ENCODE measurements at places on chromosomes 7 and 10. TPM values are rescaled to one million over a fixed set of nuclear protein-coding genes. Genes with fewer than 3 reads are reported as not detected.
A peak's percentile ranks its signal among the peaks of the same experiment; 100 is the strongest.

- H3K4me3 ChIP-seq = no peak overlapping the region
- H3K27ac ChIP-seq = no peak overlapping the region
- H3K36me3 ChIP-seq = no peaks in the 10 kb centered on the region
- no peaks in the 10 kb centered on the region for H3K27me3 ChIP-seq
- H3K4me1 ChIP-seq = no peaks in the 10 kb centered on the region
Measured at GRCh38 chr10:35251373-35252100, 84.8 kb upstream of the CCNY start.

ANXA8 gene
- total RNA-seq = 0.68 TPM

GRCh38 chr7:148623586-148624282 lies 33.2 kb downstream of the C7orf33 start:
- DNase-seq = peak; percentile 24
- no peak overlapping the region for H3K27ac ChIP-seq
- H3K4me1 ChIP-seq = peaks cover 4% of the 10 kb centered on the region

SORBS1 gene
- 68.5 TPM for total RNA-seq

DNA sequence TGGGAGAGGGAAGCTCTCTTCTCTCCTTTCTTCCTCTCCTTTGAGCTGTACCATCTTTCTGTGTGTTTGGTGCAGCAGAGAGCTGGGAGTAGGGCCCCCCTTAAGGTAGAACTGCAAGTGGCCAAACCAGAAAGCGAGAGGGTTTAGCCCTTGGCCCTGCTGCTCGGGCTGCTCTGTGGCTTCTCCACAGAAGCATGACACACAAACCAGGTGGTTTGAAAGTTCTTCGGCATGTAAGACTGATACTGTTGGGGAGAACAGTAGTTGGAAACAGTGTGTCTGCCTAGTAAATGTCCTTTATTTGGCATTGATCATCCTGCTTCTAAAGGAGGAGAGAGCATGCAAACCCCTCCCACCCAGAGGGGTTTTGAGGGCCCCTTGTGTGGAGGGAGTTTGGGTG lies 277.8 kb downstream of the CELF2 start:
- DNase-seq = no peak
- H3K36me3 ChIP-seq = peaks cover 9% of the 10 kb centered on the region
- no peak overlapping the region for H3K4me3 ChIP-seq
- H3K27ac ChIP-seq = no peak overlapping the region

- H3K4me1 ChIP-seq = peaks cover 6% of the 10 kb centered on the region
- no peak overlapping the region for H3K27ac ChIP-seq
- no peak for DNase-seq
- H3K36me3 ChIP-seq = no peaks in the 10 kb centered on the region
- H3K4me3 ChIP-seq = no peak overlapping the region
Measured at GRCh38 chr10:96606216-96606615, 19.4 kb upstream of the TM9SF3 start.

OPALIN gene
- not detected for total RNA-seq

CDHR3 gene
- 80.3 TPM for total RNA-seq

GRCh38 chr7:30514776-30515175 lies 10.1 kb upstream of the GGCT start:
- H3K4me3 ChIP-seq = no peak overlapping the region
- no peaks in the 10 kb centered on the region for H3K4me1 ChIP-seq
- H3K27ac ChIP-seq = no peak overlapping the region
- no peaks in the 10 kb centered on the region for H3K36me3 ChIP-seq
- no peaks in the 10 kb centered on the region for H3K27me3 ChIP-seq

DNA sequence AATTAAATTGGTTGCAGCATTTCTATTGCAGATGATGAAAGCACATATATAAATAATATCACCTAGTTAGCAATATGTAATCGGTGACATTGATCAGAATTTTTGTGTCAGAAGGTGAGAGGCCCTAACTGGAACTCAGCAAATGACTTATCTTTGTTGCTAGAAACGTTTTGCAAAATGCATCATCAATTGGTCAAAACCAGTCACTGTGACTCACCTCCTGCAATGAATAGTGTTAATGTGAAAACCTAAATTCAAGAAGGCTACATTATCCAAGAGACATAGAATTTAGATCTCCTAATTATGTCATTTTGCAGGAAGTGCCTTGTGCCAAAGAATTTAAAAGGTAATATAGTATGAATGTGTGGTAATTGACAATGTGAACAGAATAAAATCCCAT lies 9.8 kb upstream of the PNLIPRP3 start:
- no peak overlapping the region for H3K4me3 ChIP-seq
- H3K27me3 ChIP-seq = no peaks in the 10 kb centered on the region
- no peaks in the 10 kb centered on the region for H3K36me3 ChIP-seq
- H3K27ac ChIP-seq = no peak overlapping the region
- no peaks in the 10 kb centered on the region for H3K4me1 ChIP-seq

GRCh38 chr7:134167250-134167649 lies 40.1 kb downstream of the LRGUK start:
- DNase-seq = no peak
- no peaks in the 10 kb centered on the region for H3K27me3 ChIP-seq
- no peak overlapping the region for H3K27ac ChIP-seq
- H3K4me1 ChIP-seq = no peaks in the 10 kb centered on the region
- no peaks in the 10 kb centered on the region for H3K36me3 ChIP-seq

DNA sequence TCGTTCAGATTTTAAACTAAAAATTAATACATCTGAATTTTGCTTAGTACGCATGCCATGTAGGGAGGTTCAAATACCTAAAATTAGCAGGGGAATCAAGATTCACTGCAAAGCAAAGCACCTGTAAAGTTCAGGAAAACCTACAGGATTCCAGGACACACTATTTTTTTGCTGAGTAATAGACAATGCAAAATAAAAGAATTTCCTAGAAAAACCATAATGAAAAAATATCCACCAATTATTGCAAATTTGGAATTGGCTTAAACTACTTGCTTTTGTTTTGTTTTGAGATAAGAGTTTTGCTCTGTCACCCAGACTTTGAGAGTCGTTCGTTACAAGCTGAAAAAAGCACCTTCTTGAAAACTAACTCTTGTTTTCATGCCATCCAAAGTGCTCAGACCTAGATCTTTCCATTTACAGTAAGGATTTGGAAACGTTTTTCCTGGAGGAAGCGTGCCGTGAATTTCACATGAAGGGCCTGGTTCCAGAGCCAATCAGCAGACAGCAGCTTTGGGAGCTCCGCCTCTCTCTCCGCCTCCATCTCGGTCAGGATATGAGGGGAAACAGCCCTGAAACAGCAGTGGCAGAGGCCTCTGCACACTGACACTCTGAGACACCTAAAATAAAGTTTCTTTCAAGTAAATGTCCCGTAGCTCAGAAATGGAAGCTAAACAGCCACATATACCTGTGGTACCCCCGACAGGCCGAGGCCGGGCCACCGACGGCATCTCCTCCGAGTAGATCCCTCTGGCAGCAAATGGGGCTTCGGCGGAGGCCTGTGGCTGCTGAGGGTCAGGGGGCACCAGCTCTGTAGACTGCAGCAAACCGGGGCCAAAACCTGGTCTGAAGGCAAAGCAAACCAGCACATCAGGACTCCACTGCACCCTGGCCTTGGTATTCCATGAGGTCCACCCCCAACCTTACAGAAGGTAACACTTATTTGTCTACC lies 45.9 kb upstream of the ATP6V0A4 start:
- H3K27me3 ChIP-seq = no peaks in the 10 kb centered on the region
- no peak overlapping the region for H3K27ac ChIP-seq
- no peak overlapping the region for H3K4me3 ChIP-seq
- DNase-seq = no peak
- H3K4me1 ChIP-seq = no peaks in the 10 kb centered on the region

DNA sequence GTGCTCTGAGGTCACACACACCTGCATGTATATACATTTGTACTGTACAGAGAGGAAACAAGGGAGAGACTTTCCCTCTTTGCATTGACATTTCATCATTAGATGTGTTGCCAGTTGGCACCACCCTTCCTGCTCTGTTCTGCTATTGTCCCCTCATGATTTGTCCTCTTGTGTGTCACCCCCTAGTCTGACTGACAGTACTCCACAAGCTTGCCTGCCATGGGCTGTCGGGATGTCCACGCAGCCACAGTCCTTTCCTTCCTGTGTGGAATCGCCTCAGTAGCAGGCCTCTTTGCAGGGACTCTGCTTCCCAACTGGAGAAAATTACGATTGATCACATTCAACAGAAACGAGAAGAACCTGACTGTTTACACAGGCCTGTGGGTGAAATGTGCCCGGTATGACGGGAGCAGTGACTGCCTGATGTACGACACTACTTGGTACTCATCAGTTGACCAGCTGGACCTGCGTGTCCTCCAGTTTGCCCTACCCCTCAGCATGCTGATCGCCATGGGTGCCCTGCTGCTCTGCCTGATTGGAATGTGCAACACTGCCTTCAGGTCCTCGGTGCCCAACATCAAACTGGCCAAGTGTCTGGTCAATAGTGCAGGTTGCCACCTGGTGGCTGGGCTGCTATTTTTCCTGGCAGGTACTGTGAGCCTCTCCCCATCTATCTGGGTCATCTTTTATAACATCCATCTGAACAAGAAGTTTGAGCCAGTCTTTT lies 9.4 kb downstream of the CLDN12 start:
- no peaks in the 10 kb centered on the region for H3K27me3 ChIP-seq
- peaks cover 28% of the 10 kb centered on the region for H3K36me3 ChIP-seq
- H3K27ac ChIP-seq = peak overlapping the region; percentile 70
- DNase-seq = no peak

- peak; percentile 34 for DNase-seq
- no peaks in the 10 kb centered on the region for H3K27me3 ChIP-seq
- no peaks in the 10 kb centered on the region for H3K36me3 ChIP-seq
- H3K27ac ChIP-seq = peak overlapping the region; percentile 41
- H3K4me3 ChIP-seq = no peak overlapping the region
Measured at GRCh38 chr10:21329995-21330627, 195.4 kb downstream of the SKIDA1 start.

- no peak overlapping the region for H3K4me3 ChIP-seq
- no peaks in the 10 kb centered on the region for H3K27me3 ChIP-seq
- no peak overlapping the region for H3K27ac ChIP-seq
- H3K36me3 ChIP-seq = no peaks in the 10 kb centered on the region
Measured at GRCh38 chr10:72812415-72812752, 81.2 kb upstream of the OIT3 start.

- H3K27me3 ChIP-seq = no peaks in the 10 kb centered on the region
- no peak for DNase-seq
- H3K4me3 ChIP-seq = no peak overlapping the region
- H3K27ac ChIP-seq = no peak overlapping the region
- H3K4me1 ChIP-seq = no peaks in the 10 kb centered on the region
Measured at GRCh38 chr10:5493691-5494090, 5.7 kb downstream of the CALML5 start.

- peak within 1 kb of the TSS; percentile 67 for H3K4me3 ChIP-seq
- H3K36me3 ChIP-seq = peaks cover 2% of the 10 kb centered on the region
- no peaks in the 10 kb centered on the region for H3K27me3 ChIP-seq
- DNase-seq = peak; percentile 96
Measured at GRCh38 chr10:44978570-44979280, at the start of gene DEPP1. DEPP1 (minus strand) TSS chr10:44978809; CDS start chr10:44978030, 779 bp downstream.

- no peaks in the 10 kb centered on the region for H3K27me3 ChIP-seq
- no peaks in the 10 kb centered on the region for H3K36me3 ChIP-seq
- no peaks in the 10 kb centered on the region for H3K4me1 ChIP-seq
- H3K4me3 ChIP-seq = no peak overlapping the region
- H3K27ac ChIP-seq = no peak overlapping the region
Measured at GRCh38 chr7:39310699-39311098, 255.5 kb upstream of the YAE1 start.

DNA sequence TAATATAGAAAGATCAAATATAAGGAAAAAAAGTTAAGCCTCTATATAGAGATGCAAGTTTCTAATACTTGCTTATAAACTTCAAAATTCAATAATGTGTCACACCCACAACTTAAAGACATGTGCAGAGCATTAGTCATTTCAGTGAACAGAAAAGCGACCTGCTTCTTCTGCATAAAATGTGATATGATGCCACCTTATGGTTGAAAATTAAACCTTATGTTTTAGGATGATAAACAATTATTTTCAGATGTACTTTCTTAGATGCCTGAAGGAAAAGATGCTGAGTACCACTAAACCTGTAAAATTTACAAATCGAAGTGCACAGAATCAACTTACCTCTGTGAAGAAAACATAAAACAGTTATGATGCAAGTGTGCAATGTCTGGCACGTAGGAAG lies 96.0 kb downstream of the MTERF1 start:
- no peaks in the 10 kb centered on the region for H3K36me3 ChIP-seq
- no peak overlapping the region for H3K4me3 ChIP-seq
- DNase-seq = no peak
- no peaks in the 10 kb centered on the region for H3K4me1 ChIP-seq

GRCh38 chr7:378551-379455 lies 88.8 kb downstream of the FOXL3 start:
- H3K27ac ChIP-seq = no peak overlapping the region
- H3K4me1 ChIP-seq = no peaks in the 10 kb centered on the region
- no peak for DNase-seq
- H3K4me3 ChIP-seq = no peak overlapping the region

IMMP2L gene
- 11.1 TPM for total RNA-seq

- no peaks in the 10 kb centered on the region for H3K36me3 ChIP-seq
- no peak overlapping the region for H3K27ac ChIP-seq
- no peak overlapping the region for H3K4me3 ChIP-seq
- no peak for DNase-seq
- H3K4me1 ChIP-seq = no peaks in the 10 kb centered on the region
- no peaks in the 10 kb centered on the region for H3K27me3 ChIP-seq
Measured at GRCh38 chr7:55534262-55534915, 37.9 kb downstream of the VOPP1 start.

- H3K27ac ChIP-seq = no peak overlapping the region
- H3K4me3 ChIP-seq = no peak overlapping the region
- no peaks in the 10 kb centered on the region for H3K4me1 ChIP-seq
- no peaks in the 10 kb centered on the region for H3K27me3 ChIP-seq
- H3K36me3 ChIP-seq = no peaks in the 10 kb centered on the region
- DNase-seq = no peak
Measured at GRCh38 chr10:48616436-48616835, 11.6 kb upstream of the ARHGAP22 start.
